ENCODE measurements at places on chromosomes 7 and 10. TPM values are rescaled to one million over a fixed set of nuclear protein-coding genes. Genes with fewer than 3 reads are reported as not detected.

DNA sequence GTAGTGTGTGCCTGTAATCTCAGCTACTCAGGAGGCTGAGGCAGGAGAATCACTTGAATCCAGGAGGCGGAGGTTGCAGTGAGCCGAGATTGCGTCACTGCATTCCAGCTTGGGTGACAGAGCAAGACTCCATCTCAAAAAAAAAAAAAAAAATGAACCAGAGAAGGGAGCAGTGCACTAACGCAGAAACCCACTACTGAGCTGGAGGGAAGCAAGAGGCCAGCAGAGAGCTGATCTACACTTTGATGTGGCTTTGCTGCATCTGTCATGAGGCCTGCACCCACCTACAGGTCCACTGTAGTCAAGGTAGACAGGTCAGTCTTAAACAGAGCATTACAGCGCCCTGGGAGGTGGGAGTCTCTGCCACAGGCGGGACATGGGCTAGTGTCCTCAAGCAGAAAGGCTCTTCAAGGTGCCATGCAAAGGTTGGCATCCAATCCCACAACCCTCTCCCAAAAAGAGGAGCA lies 30.0 kb downstream of the MAT1A start:
- no peak for DNase-seq

GRCh38 chr10:120586471-120586872 lies 129.4 kb downstream of the PLPP4 start:
- no peak for DNase-seq

DNA sequence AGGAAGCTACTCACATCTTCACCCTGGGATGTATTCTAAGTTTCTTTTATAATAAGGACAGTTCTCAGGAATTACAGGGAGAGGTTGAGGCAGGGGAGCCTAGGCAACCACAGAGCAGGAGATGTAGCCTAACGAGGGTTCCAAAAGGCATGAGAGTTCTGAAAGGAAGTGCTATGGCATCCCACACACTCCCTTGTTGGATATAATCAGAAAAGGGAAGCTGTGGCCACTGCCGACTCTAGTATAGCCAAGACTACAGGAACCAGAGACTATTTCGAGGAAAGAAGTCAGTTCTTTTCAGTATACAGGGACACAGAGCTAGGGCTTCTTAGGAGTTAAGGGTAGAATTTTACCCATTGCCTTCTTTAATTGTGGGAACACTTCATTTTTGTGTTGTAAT lies 11.0 kb downstream of the PRR15 start:
- no peak for DNase-seq

GRCh38 chr7:155889636-155890511 lies 77.6 kb upstream of the SHH start:
- no peak for DNase-seq

- no peak for DNase-seq
Measured at GRCh38 chr7:116686812-116687419, 14.9 kb downstream of the MET start.

MDH2 gene
- 255 TPM for polyA plus RNA-seq

EDRF1 gene
- polyA plus RNA-seq, result 31.5 TPM

TCF7L2 gene
- polyA plus RNA-seq, result 49.2 TPM

CRHR2 gene
- polyA plus RNA-seq, result 0.20 TPM

Data from renal pelvis (tissue), 12 donors.